ENCODE measurements at places on chromosomes 11 and 22. TPM values are rescaled to one million over a fixed set of nuclear protein-coding genes. Genes with fewer than 3 reads are reported as not detected.

Gene IGSF9B
- 0.17 TPM for total RNA-seq

Gene UFD1
- 105 TPM for total RNA-seq

Gene NECTIN1
- 3.1 TPM for total RNA-seq

Gene ZNF280B
- total RNA-seq, result 0.68 TPM

Gene ART1
- not detected for total RNA-seq
